ENCODE measurements at places on chromosomes 13 and 19.

DNA sequence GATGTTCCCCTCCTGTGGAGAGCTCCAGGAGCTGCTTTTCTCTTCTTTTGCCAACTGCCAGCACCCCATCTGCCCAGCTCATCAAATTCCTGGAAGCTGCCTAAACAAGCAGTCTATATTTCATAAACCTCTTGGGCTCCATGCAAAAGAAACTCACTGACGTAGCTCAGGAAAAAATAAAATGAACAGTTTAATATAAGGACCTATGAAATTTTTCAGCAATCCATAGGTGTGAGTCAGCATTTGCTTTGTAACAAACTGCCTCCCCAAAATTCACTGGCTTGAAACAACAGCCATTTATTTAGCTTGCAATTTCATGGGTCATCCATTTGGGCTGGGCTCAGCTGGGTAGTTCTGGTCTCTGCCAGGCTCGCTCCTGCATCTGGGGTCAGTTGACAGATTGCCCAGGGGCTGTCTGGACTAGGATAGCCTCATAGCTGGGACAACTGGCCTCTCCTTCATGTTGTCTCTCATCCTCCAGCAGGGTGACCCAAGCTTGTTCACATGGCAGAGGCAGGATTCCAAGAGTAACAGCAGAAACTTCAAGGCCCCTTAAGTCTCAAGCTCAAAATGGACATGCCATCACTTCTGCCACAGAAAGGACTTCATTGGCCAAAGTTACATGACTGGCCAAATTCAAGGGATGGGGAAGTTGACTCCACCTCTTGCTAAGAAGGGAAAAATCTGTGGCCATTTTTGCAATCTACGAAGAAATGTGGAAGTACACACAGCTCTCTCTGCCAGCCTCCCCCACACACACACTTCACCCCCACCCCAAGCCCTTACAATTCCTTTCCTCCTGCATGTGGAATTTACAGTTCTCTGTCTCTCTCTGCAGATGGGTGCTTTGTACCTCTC, 7.9 kb upstream of the PVR start:
- DNase-seq = no peak

GRCh38 chr13:33992881-33993336, 175.0 kb downstream of the RFC3 start:
- DNase-seq = no peak

DNA sequence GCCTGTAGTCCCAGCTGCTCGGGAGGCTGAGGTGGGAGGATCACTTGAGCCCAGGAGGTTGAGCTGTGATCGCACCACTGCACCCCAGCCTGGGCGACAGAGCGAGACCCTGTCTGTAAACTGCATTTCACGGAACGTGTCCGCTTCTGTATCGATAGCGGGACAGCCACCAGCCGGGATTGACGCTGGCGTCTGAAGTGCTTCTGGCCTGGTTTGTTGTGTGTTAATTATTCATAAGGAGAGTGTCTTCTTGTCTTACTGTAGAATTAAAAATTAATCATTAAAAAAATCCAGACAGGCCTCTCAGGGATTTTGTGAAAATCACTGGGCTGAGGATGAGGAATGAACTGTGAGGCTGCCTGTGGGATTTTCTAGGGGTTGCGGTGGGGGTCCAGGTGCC, 16.2 kb upstream of the MISP start:
- DNase-seq = no peak

GRCh38 chr13:70237131-70237530, 128.9 kb upstream of the KLHL1 start:
- DNase-seq = no peak

DNA sequence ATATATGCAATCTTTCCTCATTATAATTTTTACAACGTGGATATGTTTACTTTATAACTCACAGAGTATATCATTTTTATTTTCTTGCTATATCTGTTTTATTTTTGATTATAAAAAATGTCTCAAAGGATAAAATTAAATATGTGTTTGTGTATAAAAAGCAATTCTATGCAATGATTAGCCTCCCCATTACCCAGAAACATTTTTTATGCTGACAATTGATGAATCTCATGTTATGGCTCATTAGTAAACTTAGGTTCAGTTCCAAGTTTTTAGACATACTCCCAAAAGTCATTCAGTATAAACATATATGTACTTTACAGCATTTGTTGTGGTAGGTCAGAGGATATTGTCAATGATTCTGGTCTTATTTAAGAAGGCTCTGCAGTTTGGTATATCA, 540.1 kb upstream of the SPRY2 start:
- no peak for DNase-seq

- no peak for DNase-seq
Measured at GRCh38 chr13:25948910-25949309, 102.9 kb downstream of the SHISA2 start.

GRCh38 chr19:53864308-53864836, 3.3 kb upstream of the MYADM start:
- DNase-seq = no peak

GRCh38 chr13:28497143-28497876, 2.4 kb upstream of the FLT1 start:
- no peak for DNase-seq

DNA sequence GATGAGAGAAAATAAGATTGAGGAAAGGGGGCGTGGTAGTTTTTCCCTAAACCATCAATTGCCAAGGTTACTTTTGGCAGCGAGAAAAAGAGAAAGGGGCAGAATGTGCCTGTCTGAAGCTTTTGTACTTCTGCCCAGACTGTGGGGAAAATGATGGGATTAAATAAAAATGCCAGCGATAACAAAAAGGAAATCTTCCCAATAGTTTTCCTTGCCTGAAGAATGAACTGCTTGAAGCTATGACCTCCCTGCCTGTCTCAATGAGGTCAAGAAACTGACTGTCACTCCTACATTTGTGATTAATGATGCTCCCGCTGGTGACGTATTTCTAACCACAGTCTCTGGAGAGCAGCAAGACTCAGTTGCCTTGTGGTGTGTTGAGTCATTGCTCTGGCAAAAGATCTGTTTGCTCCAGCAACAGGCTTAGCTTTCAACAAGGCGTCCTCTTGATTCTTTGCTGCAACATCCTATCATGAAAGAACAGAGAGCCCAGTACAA, 1051.5 kb downstream of the DIAPH3 start:
- no peak for DNase-seq

- peak; percentile 40 for DNase-seq
Measured at GRCh38 chr19:40549007-40549708, 27.5 kb upstream of the SHKBP1 start.

GRCh38 chr19:37981785-37982475, 74.9 kb downstream of the SIPA1L3 start:
- DNase-seq = no peak
